Suprapubic skin (tissue), 4 donors: ENCODE measurements at places on chromosomes 12 and 14. TPM values are rescaled to one million over a fixed set of nuclear protein-coding genes. Genes with fewer than 3 reads are reported as not detected.

Gene FICD
- 2.3 TPM for total RNA-seq

Gene ATXN3
- total RNA-seq = 76.9 TPM

Gene GSC
- total RNA-seq = not detected

Gene GMPR2
- total RNA-seq = 48.7 TPM
